ENCODE measurements at places on chromosomes 11 and 22.

DNA sequence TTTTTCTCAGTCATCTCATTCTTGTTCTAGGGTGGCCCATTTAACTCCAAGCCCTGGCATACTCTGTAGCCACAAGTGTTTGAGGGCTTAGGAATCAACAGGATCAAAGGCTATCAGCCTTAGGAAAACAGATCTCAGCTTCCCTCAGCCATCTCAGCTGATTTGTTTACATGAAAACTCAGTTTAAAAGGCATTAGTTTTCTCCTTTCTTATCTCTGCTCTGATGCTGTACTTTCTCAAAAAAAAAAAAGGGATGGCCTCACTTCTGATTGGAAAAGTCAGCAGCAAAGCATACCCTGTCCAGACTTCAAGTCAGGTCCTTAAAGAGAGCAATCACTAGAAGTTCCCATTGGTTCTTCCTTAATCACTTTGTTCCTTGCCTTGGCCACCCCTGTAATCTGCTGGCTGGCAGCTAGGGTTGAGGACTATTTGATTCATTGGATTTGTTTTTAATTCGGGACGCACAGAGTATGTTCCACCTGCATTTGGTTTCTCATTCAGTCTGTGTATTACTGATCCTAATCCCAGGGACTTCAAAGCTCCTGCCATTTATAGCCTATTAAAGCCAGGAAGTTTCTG is 102.8 kb downstream of the EXT2 start:
- no peak for DNase-seq

DNA sequence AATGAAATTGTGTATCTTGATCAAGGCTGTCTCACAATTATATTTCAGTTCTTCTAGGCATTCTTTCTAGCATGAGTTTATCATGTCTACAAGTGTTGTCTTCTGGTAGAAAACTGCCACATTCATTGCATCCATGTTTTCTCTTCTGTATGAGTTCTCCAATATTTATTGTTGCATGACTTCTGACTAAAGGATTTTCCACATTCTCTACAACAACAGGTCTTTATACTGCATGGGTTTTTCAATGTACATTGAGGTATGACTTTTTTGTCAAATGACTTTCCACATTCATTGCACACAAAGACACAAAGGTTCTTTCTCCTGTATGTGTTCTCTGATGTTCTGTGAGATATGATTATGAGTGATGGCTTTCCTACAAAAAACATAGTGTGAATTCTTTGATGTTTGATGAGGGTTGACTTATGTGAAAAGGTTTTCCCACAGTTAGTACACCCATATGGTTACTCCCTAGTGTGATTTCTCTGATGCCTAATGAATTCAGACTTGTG is 890.6 kb upstream of the CNTN5 start:
- no peak for DNase-seq

- DNase-seq, result no peak
Measured at GRCh38 chr11:110435780-110436717, 6.3 kb downstream of the FDX1 start.

- no peak for DNase-seq
Measured at GRCh38 chr11:124954590-124954955, 571 bp downstream of the CCDC15 start.

GRCh38 chr11:64157631-64158394 is 8.1 kb downstream of the MACROD1 start:
- DNase-seq, result no peak

DNA sequence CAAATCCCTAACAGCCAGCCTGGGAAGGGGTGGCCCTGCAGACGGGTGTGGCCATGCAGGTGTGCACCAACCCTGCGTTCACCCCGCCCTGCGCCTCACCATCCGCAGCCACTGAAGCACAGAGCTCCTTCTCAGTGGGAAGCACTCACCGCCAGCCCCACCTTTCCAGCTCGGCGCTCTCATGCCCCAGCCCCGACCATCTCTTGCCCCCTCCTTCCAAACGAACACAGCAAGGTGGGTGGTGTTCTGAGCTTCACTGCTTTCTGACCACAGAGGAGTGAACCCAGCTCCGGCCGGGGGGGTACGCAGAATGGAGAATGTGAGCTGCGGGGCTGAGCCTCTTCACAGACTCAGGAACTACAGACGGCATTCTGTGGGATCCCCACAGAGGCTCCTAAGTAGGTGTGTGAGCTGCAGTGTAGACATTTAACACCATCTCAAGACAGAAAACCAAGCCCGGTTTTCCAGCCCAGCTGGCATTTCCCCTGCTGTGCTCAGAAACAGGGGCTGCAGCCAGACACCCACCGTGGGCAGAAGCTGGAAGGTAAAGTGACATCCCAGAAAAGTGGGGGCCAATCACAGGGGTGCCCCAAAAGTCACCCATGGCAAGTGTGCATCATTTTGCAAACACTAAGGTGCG is 88.4 kb upstream of the RTL6 start:
- DNase-seq, result peak; percentile 42

GRCh38 chr22:29520851-29521250 is 32.7 kb downstream of the THOC5 start:
- no peak for DNase-seq

- DNase-seq, result no peak
Measured at GRCh38 chr22:32576553-32577253, 102.1 kb downstream of the FBXO7 start.

- no peak for DNase-seq
Measured at GRCh38 chr11:83355391-83355790, 69.2 kb upstream of the CCDC90B start.

All from ecto neural progenitor cell (in vitro differentiated cells).